NCI-H446 (cell line): ENCODE measurements at places on chromosomes 13 and 19.
A peak's percentile ranks its signal among the peaks of the same experiment; 100 is the strongest.

GRCh38 chr19:51354742-51355148 lies 11.4 kb downstream of the ETFB start:
- no peak for DNase-seq

GRCh38 chr13:36282821-36283432 lies 14.7 kb downstream of the CCDC169 start:
- peak; percentile 61 for DNase-seq

- DNase-seq = no peak
Measured at GRCh38 chr13:32595306-32595705, 9.1 kb downstream of the PDS5B start.

DNA sequence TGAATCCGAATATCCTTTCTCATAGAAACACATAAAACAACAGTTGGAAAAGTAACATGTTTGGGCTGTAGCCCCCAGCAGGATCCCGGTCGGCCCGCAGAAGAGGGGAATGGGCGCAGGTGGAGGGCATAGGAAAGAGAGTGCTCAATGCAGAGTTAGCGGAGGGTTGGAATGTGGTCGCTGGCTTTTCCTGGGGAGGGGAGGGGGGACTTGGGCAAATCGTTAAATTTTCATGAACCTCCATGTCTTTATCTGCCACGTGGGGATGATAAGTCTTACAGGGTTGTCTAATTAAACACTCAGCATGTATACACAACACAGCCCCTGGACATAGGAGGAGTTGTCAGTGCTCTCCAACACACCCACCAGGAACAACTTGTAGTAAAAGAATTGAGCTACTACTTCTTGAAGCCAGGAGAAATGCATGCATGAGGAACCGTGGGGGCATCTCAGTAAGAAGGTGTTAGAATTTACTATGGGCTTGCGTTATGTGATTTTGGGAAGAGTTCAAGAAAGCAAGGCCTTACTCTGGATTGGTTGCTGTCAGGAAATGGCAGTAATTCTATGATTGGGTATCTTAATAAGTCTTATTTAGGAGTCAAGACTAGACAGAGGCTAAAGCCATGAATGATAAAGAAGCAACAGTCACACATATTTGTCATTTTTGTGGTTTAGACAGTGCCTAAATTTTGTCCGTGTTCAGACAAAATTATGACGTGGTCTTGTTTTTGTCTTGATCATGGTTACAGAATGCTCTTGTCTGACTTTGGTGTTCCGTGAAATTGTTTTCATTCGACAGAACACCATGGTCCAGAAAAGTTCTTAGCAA lies 671 bp upstream of the SLC46A3 start:
- no peak for DNase-seq

GRCh38 chr13:30113983-30114570 lies 193.3 kb downstream of the KATNAL1 start:
- no peak for DNase-seq

- DNase-seq = peak; percentile 30
Measured at GRCh38 chr13:97274829-97275649, 52.9 kb downstream of the MBNL2 start.
